ENCODE measurements at places on chromosomes 6 and 20. TPM values are rescaled to one million over a fixed set of nuclear protein-coding genes. Genes with fewer than 3 reads are reported as not detected.

DNA sequence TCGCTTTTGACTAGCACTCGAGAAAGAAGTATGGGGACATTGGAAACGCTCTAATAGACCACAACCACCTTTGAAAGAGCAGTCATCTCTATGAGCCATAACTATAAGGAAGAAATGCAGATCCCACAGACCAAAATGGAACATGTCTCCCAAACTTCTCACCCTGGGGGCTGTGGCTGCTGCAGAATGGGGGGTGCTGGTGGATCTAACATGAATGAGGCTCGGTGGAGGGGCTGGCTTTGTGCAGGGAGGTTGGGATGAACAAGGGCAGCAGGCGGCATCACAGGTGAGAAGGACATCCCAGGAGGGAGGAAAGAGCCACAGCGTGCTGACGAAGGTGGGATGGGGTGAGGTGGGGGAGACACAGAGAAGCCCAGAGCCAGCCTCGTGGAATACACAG lies 10.5 kb upstream of the CCR6 start:
- DNase-seq, result no peak

GRCh38 chr20:60803335-60804055 lies 448.6 kb upstream of the CDH4 start:
- no peak for DNase-seq

- no peak for DNase-seq
These were observed 23.6 kb upstream of the MARCKS start for GRCh38 chr6:113833537-113833936.

DNA sequence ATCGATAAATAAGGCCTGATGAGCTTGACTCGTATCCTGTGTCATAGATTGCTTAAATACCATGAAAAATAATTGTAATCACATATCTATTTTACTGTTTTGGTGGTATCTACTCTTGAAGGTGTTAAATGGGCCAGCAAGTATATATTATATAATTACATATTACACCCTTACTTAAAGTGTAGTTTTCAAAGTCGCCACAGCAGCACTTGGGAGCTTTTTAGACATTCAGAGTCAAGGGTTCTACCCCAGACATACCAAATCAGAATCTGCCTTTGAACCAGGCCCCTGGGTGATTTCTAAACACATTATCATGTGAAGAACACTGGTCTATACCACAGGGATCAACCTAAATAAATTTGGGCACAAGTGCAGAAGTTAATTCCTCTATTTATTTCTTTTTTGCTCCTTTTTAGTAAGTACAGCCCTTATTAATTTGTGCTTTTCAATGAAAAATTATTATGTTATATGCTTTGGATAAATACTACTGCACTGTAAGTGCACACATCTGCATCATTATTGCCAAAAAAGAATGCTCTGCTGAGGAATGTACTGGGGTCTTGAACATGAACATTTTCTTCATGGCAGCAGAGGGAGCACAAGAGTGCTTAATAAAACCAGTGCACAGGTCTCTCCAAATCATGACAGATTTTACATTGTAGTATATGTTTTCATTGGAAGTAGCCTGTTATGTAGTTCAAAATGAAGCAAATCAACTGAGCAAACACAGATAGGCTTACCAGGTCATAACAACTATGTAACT lies 3.1 kb upstream of the ATXN1 start:
- no peak for DNase-seq

GRCh38 chr6:131861381-131861780 lies 53.6 kb downstream of the ENPP1 start:
- no peak for DNase-seq

DEFB116 gene
- total RNA-seq, result not detected

SOD2 gene
- total RNA-seq, result 78.1 TPM

GRCh38 chr20:21322083-21322710 lies 19.1 kb downstream of the XRN2 start:
- DNase-seq, result no peak

- peak; percentile 66 for DNase-seq
These were observed at the start of gene NKX2-2 for GRCh38 chr20:21513881-21514540. NKX2-2 (minus strand) TSS chr20:21514064; CDS start chr20:21513669, 395 bp downstream.

CLVS2 gene
- total RNA-seq, result 0.62 TPM

DNA sequence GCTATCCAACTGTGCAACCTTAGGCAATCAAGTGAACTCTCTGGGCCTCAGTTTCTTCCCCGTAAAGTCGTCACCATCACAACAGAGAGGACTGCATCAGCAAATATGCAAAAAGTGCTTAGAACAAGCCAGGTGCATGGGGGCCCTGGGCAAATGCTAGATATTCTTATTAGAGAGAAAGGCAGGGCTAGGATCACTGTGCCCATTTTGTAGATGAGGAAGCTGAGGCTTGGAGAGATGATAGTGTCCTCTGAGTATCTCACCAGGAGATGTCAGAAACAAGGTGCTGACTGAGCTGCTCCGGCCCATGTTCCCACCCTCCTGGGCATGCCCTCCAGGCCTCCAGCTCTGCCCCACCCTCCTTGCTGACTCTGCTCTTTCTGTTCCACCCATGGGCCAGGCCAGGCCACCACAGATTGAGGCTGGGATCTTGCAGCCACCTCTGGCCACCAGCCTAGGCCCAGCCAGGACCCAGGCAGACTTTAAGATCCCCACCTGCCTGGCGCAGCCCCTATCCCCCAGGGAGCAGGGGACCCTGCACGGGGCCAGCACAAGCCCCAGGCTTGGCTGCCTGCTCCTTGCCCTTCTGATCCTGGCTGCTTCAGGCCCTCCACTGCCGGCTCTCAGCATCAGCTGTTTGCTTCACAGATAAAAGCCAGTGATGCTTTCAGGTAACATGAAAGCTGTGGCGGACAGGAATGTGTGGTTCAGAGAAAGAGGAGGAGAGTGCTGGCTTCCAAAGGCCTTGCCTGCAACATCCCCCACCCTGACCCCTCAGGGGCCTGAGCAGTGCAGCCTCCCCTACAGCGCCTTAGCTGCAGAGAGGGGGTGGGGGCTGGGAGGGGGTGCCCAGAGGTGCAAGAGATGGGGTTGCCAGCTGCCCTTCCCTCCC lies 47.6 kb downstream of the GRM4 start:
- no peak for DNase-seq

DNA sequence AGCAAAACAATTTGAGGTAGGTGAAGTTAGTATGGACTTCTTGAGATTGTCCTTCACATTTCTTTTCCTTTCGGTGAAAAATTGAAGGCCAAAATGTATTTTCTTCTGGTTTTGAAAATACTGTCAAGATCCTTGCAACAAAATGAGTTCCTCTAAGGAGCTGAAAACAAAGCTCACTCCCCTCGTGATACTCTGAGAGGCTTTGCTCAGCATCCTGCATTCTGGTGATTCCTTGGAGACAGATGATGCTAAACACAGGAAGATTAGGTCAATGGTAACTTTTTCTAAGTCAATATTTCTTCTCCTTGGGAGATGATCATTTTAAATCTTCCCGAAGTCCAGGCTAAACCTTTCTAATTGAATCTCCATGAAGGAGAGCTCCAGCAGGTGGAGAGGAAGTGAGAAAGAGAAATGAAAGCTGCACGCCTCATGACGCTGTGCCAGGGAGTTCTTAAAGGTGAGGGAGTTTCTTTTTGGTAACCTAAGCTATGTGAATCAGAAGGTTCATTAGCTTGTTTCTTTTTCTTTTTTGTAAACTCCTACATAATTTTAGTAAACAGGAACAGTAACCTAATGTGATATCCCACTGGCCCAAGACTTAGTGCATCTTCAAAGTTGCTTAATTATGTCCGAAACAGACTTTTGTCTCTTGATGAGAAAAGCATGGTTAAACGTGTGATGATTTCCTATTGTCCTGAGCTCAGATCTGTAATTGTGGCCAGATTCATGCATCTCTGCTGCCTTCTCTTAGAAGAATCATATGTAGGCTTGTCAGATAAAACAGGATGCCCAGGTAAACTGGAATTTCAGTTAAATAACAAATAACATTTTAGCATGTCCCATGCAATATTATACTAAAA lies 15.0 kb downstream of the ESR1 start:
- DNase-seq, result no peak

DNA sequence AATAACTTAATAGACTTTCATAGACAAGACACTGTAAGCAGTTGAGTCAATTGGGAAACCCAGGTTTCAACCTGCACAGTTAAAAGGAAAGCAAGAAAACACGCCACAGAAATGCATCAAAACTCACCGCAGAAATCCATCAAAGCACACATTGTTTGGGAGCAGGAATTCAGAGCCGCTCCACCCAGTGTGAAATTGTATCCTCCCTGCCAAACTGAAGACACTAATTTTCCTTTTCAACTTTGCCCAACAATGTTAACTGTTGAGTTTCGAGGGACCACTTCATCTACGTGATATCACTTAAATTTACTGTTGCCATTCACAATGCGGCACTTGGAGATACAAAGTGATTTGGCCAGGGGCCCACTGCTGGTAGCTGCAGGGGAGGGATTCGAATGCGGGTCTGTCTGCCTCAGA lies 92.7 kb downstream of the DACT2 start:
- DNase-seq, result no peak

- no peak for DNase-seq
These were observed 83.8 kb downstream of the GJA10 start for GRCh38 chr6:89977808-89978748.

ARFGEF3 gene
- total RNA-seq, result 24.0 TPM

DNA sequence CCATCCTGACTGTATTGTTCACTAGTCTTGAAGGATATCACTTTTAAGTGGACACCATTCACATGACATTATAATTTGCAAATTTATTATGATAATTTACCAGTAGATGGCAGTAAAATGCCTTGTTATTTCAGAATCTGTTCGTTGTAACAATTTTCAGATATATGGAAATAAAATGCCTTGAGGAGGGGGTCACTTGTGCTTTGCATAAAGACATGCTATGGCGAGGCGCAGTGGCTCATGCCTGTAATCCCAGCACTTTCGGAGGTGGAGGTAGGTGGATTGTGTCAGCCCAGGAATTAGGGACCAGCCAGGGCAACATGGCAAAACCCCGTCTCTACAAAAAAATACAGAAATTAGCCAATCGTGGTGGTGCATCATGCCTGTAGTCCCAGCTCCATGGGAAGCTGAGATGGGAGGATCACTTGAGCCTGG lies 9.0 kb upstream of the NCOA6 start:
- DNase-seq, result no peak

- no peak for DNase-seq
These were observed 97.7 kb downstream of the SYCP2 start for GRCh38 chr20:59835448-59836395.

NOX3 gene
- total RNA-seq, result not detected

GRCh38 chr6:73299151-73299971 lies 36.4 kb upstream of the KHDC1 start:
- no peak for DNase-seq
